ENCODE measurements at places on chromosomes 4 and X.

- no peak for DNase-seq
Observed at GRCh38 chrX:136192839-136193414, 45.6 kb downstream of the FHL1 start.

DNA sequence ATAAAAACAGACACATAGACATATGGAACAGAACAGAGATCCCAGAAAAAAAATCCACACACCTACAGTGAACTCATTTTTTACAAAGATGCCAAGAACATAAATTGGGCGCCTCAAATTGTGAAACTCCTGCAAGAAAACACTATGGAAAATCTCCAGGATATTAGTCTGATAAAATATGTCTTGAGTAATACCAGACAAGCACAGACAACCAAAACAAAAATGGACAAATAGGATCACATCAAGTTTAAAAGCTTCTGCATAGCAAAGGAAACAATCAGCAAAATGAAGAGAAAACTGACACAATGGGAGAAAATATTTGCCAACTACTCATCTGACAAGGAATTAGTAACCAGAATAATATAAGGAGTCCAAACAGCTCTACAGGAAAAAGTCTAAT is 337.3 kb upstream of the DIPK2B start:
- DNase-seq: no peak

GRCh38 chr4:112270640-112271421 is 14.9 kb downstream of the TIFA start:
- no peak for DNase-seq

DNA sequence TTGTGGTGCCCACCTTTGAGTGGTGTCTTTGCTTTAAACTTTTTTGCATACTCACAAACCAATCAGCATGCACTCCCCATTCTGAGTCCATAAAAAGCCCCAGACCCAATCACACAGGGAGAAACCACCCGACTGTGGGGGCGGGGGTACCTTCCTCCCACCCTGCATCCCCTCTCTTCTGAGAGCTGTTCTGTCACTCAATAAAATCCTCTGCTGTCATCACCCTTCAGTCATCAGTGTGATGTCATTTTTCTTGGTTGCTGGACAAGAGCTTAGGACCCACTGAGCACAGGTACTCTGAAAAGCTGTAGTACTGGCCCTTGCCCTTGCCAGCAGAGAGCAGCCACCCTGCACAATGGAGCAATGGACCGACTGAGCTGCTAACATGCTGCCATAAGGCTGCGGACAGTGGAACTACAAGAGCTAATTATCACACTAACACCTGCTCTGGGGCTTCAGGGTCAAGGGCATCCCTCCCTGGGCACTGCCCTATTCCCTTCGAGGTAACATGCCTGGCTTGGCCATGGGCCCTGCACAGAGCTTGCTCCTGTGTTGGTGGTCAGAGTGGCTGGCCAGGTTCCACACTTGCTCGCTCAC is 62.9 kb upstream of the PGRMC2 start:
- no peak for DNase-seq

GRCh38 chr4:163127621-163128020 is 39.1 kb downstream of the NAF1 start:
- no peak for DNase-seq

GRCh38 chr4:156073976-156074375 is 120.3 kb upstream of the CTSO start:
- DNase-seq: no peak

DNA sequence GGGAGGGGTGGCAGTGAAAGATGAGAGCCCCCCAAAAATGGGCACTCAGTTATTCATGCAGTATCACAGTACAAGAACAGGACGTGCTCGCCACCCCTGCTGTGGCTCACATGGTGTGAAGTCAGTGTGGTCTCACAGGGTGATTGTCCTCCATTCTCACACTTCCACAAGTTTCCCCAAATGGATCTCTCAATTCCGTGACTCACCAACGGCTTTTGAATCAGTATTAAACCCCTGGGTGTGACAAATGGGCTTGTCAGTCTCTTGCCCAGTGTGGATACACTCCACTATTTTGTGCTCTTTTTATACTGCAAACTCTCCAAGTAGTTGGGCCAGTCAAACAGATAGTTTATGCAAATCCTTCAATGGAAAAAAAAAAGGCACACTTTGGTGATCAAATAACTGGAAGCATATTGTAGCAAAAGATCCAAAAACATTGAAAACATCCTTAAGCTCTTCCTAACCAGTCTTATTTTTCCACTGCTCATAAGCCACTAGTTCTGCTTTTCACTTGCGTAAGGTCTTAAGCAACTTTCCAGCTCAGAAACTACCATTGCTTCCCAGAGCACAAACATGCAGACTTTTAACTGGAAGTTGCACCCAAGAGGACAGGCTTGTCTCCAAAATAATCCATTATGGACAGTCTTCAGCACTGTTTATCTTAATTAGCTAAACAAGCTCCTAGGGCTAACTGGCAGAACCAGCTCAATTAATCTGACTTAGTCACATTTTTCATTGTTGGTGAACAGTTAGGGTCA is 365.7 kb downstream of the PPP3CA start:
- no peak for DNase-seq

DNA sequence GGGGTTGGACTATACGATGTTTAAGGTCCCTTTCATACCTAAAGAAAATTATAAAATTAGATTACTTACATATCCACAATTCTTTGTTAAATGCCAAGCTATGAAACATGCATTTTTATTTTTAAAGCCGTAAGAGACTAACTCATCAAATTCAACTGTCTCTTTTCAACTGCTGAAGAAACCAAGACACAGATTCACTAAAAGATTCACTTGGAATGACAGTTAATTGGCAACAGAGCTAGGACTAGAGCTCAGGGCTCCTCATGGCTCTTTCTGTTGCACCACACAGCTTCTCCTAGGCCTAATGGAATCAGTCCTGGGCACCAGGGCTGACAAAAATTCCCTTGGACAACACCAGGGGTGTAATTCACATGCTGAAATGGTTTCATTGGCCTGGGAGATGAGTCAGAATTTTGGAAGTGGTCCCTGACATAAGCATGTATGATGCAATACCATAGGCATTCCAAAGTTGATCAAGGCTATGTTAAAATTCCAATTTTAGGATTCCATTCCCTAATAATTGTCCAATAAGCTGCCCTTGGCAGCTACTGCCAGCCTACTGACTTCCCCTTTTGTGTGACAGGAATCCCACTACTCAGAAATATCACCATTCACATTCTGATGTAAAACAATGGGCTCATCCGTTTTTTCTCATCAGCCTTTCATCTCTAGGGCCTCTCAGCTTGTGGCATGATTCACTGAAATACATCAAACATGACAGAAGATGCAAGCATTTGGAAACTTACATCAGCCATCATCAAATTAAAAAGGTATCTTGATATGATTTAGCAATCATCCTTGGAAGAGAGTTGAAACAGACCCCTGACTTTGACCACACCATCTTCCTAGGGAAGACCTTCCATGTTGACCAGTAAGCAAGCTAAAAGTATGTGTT is 54.2 kb downstream of the PLAC1 start:
- DNase-seq: no peak

DNA sequence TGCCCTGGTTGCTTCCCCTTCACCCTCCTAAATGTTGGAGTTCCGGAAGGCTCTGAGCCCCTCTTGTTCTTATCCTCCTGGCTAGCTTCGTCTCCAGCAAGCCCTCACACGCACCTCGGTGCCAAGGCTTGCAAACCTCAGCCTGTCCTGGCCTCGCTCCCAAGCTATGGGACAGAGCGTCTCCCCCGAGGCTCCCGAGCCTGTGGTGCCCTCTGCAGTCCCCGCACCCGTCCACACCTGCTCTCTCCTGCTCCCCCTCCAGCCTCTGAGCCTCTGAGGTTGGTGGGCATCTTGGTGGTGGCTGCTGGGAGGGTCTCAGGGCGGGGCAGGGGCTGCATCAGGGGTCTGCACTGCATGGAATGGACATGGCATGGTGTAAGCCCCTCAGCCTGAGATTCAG is 63.2 kb downstream of the TRMT44 start:
- DNase-seq: no peak

DNA sequence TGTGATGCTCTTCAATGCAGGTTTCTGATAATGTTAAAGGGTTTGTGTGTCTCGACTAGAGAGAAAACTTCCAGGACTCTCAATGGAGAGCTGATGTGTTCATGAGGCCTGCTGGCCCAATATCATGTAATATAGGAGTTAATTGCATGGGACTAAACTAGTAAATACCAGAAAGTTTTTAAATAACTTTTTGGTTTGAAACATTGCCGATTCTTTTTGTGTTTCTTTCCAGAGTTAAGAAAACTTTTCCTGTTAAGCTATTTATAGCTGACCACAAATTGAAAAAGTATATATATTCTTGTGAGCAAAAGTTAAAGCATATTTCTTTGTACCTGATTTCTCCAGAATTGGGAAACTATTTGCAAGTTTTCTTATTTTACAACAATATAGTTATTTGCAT is 49.7 kb downstream of the FAM9B start:
- no peak for DNase-seq

GRCh38 chrX:106987488-106987887 is 12.5 kb downstream of the MORC4 start:
- DNase-seq: no peak

DNA sequence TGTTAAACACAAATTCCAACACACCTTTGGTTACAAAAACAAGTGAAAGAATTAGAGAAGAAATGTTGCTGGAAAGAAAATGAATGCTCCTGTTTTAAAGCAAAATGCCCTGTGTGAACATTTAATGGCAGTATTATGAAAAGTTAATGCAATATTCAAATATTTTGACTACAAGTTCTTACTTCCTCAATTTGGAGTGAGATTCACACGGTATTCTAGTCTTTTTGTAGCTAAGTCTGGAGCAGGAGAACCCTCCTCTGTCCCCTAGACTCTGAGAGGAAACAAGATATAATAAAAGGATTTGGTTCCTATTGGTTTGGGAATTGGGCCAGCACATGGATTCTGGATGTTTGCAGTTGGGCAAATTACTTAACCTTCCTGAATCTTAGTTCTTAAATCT is 12.7 kb downstream of the MAD2L1 start:
- no peak for DNase-seq

GRCh38 chrX:154696676-154697045 is 43.3 kb upstream of the CTAG2 start:
- no peak for DNase-seq

DNA sequence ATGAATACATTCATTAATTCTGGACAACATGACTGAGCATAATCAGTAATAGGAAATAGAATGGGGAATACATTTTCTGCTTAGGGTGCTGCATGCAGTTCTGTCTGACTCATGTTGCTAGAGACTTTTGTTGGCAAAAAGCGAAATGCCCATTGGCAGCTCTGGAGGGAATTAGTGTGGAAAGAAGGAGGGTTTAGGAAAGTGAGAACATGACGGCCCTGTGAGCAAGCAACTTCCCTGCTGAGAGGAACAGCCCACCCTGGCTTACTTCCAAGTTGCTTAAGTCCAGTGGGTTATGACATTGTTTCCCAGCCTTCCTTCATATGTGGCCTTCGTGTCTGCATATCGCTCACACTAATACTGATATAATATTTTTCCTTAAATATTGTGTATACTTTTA is 13.8 kb downstream of the MAD2L1 start:
- no peak for DNase-seq

- DNase-seq: no peak
Observed at GRCh38 chrX:155434906-155435743, 23.3 kb downstream of the F8A3 start.

GRCh38 chrX:47191806-47192401 is 1.7 kb upstream of the UBA1 start:
- no peak for DNase-seq

GRCh38 chr4:31573554-31573953 is 853.4 kb downstream of the PCDH7 start:
- no peak for DNase-seq

DNA sequence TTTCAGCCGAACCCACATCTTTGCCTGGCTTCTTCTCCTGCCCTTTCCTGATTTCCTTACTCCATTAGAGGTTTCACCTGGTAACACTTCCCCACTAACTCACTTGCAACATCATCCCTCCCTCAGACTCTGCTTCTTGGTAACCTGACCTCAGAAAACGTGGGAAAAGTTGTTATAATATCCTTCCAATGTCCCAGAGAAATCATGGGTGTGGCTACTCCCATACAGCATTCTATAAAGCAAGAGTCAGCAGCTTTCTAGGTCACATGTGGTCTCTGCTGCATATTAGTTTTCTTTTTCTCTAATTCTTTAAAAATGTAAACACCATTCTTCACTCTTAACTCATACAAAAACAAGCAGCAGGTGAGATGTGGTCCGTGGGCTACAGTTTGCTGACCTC is 283.1 kb upstream of the MAOA start:
- DNase-seq: no peak

- no peak for DNase-seq
Observed at GRCh38 chr4:168614281-168615057, 117.6 kb downstream of the PALLD start.

- no peak for DNase-seq
Observed at GRCh38 chr4:85805891-85806290, 330.9 kb downstream of the ARHGAP24 start.

DNA sequence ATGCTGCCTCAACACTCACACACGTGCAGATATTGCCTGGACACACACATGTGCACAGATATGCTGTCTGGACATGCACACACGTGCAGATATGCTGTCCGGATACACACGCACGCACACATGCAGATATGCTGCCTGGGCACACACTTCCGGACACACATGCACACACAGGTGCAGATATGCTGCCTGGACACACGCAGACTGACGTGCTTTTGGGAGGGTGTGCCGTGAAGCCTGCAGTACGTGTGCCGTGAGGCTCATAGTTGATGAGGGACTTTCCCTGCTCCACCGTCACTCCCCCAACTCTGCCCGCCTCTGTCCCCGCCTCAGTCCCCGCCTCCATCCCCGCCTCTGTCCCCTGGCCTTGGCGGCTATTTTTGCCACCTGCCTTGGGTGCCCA is 14.7 kb downstream of the FGFRL1 start:
- DNase-seq: no peak

- DNase-seq: no peak
Observed at GRCh38 chr4:15897577-15897976, 41.0 kb downstream of the FGFBP1 start.

DNA sequence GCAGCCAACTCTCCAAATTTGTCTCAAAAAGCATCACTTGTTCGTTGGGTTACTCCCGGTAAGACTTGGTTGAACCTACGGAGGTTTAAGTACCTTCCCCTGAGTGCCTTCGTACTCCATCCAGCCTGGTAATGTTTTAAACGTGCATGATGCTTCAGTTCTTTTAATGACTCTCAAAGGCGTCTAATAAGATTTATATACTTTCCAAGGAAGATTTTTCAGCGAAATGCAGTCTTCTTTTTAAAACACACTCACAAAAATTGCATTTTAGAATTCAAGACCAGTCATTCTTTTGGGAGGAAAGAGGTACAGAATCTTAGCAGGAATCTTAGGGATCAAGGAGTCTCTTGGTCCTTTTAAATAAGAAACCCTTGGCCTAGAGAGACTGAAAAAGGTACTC is 430 bp upstream of the TRPC3 start:
- no peak for DNase-seq

Measured in NCI-H1436 (cell line).